NAMALWA (cell line): ENCODE measurements at places on chromosomes 3 and 15.

GRCh38 chr15:43194795-43195194, 9.6 kb downstream of the CCNDBP1 start:
- no peak for DNase-seq

DNA sequence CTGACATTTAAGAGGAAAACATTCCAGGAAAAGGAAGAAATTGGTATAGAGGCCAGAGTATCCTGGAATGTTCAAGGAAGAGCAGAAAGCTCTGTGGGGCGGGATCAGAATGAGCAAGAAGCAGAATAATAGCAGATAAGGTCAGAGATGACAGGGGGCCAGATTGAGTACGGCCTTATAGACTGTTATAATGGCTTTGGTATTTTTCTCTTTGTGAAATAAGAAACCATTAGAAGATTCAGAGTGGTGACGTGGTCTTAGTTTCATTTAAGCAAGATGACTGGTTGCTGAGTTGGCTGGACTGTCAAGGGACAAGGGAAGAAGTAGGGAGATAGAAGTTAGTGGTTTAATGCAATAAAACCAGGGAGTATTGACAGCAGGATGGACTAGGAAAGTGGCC, 218.3 kb upstream of the SOX2 start:
- no peak for DNase-seq

DNA sequence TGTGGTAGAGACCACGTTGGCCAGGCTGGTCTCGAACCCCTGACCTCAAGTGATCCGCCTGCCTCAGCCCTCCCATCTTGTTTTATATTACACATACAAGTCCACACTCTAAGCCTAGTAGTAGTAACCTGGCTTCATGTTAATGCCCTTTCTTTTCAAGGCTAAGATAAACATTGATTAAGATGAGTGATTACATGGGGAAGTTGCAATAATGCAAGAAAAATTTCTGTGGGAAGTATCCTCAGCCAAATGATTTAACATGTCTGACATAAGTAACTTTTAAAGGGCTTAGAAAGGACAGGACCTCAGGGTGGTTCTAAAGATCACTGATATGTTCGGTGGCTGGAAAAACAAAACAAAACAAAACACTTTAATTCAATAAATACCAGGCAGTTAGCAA, 72.1 kb downstream of the SFMBT1 start:
- DNase-seq, result no peak

GRCh38 chr3:18441551-18441950, 16.4 kb upstream of the SATB1 start:
- DNase-seq, result no peak
